ENCODE measurements at places on chromosomes 7 and 10.

- no peak for DNase-seq
These were observed 141.3 kb upstream of the TNRC18 start for GRCh38 chr7:5564894-5565293.

GRCh38 chr7:92517631-92518030 is 10.7 kb downstream of the PEX1 start:
- DNase-seq = no peak

- no peak for DNase-seq
These were observed 527.5 kb downstream of the GPAM start for GRCh38 chr10:111656066-111656465.

DNA sequence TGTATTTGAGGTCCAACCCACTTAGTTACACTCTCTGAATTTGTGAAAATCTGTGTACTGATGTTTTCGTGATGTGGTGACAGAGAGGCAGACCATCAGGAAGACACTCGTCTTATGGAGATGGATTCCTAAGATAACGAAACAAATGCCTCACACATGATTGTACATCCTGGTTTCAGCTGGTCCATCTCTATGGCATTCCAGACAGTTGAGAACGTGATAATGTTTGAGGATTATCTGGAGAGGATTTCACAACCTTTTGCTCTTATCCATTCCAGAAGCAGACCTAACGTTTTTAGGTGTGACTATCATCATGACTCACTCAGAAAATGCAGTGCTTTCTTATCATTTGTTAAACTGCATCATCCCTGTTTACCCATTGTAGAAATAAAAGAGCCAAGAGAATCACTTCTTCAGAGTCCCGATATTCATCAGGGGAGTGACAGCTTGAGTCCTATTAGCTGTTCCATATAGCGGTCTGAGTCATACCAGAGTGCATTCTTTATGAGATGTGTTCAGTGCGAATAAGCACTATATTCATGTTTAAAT is 74.5 kb downstream of the BMPER start:
- DNase-seq = no peak

DNA sequence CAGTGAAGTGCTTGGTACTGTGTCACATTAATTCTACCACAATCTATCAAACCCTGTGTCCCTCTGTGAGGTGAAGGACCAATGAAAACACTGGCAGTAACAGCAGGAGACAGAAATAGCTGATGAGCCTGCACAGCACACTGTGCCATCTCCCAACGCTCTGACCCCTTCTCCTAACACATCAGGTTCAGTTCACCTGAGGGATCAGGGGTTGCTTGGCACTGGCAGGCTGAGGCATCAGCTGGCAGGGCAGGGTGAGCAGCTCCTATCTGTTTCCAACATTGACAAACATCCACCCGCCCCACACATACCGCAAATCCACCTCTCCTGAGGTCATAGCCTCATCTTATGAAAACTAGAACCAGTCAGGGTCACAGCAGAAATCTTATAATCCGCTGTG is 120.9 kb downstream of the ICA1 start:
- no peak for DNase-seq

- DNase-seq = no peak
These were observed 221.5 kb upstream of the AOAH start for GRCh38 chr7:36945612-36946400.

DNA sequence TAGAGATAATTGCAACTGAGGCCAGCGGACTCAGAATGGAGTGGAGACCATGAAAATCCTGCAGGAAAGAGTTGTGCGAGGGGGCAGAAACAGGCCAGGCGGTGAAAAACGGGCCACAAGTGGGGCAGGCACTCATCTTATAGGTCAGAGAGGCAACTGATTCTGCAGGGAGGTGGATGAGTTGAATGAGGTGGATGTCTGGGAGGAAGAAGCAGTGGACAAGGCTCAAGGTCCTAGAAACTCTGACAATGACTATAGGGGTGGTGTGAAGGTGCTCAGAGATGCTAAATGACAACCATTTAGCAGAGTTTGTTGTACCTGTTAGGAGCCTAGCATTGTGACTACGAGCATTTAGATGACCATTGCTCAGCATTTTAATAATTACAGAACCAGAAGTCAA is 33.6 kb downstream of the MBL2 start:
- DNase-seq = no peak

DNA sequence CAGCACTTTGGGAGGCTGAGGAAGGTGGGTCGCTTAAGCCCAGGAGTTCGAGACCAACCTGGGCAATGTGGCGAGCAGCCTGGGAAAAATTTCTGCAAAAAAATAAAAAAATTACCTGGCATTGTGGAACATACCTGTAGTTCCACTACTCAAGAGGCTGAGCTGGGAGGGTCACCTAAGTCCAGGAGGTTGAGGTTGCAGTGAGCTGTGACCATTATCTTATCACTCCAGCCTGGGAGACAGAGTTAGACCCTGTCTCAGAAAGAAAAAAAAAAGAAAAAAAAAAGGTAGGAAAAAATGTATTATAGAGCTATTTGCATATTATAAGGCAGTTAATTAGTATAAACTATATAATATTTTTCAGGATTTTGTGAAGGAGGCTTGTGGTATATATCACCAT is 11.0 kb upstream of the TSPAN13 start:
- no peak for DNase-seq

DNA sequence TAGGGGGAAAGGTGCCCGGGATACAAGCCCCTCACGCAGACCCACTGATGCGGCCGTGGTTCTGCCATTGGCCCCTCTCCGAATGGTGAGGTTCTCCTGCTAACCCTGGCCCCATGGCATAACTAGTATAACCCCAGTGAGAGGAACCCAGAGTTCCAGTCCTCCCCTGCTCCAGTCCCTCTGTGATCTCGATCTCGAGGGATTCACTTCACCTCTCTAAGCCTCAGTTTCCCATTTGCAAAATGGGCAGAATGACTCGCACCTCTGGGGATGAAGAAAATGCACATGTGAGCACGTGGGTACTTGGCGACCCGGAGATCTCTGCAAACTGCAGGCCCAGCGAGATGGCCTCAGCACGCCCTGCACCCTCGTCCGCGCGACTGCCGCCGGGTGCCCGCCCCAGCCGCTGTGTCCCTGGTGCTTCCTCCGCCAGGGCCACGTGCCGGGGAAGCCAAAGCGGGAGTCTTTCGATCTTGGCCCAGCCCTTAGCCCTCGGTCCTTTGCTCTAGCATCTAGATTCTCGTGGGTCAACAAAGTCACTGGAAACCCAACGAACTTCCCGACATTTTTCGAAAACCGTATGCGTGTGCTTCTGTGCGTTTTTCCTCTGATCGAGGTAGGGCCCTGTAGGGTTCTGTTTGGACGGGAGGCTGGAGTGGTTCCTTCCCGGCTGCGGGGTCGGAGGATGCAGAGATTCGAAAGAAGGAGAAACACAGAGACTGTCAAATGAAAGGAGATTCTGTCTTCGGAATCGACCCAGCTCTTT is 169.8 kb downstream of the UBE2H start:
- DNase-seq = no peak

DNA sequence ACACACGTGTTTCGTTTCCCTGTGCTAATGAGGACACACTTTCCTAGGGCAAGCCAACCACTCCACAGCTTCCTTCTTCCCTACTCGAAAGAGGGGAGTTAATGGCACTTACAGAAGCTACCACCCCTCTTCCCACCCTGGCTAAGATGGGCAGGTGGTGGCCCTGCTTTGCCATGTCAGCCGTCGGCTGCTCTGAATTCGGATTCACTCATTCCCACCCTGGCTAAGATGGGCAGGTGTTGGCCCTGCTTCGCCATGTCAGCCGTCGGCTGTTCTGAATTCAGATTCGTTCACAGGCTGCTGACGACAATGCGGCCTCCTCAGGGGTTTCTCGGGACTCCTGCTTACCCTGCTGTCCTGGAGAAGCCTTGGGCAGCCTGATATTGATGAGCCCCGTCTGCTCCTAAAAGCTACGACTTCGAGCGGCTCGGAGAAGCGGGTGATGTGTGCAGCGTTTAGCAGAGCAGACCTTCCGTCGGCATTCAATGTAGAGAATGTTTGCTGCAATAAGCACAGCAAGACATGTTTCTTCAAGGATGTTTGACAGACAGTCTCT is 56.2 kb upstream of the PPP2R2D start:
- DNase-seq = peak; percentile 52

DNA sequence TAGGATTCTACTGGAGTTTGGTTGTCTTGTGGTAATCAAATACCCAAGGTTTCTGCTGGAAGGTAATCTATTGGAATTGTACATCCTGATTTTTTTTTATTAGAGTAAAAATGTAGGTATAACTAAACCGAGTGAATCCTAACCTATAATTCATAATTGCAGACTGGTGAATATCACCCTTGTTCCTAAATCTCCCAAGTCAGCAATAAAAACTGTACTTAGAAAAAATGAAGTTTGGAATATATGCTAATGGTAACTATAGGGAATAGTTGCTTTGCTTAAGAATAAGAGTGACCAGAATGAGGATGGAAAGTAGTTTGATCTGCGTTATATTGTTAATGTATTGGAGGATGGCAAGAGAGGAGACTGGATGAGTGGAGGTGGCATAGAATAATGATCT is 10.7 kb upstream of the FZD8 start:
- no peak for DNase-seq

- no peak for DNase-seq
These were observed 73.8 kb upstream of the SLF2 start for GRCh38 chr10:100838986-100839385.

DNA sequence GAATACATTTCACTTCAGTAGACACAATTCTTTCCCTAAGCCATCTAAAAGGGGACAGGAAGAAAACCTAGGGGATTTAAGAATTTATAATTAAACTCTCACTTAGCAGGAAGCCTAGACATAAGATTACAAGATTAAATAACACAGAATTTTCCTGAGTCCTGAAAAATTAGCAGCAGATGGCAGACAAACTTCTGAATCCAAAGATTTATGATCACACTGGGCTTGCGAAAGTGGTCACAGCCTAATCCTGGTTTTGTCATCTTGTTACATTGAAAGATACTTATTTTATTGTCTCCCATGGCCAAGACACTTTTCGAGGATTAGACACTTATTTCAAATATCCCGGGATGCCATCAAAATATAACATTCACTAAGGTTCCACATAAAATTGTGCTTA is 2.9 kb downstream of the ERLIN1 start:
- DNase-seq = no peak

- DNase-seq = no peak
These were observed 165.5 kb downstream of the PKD1L1 start for GRCh38 chr7:47782792-47783191.

DNA sequence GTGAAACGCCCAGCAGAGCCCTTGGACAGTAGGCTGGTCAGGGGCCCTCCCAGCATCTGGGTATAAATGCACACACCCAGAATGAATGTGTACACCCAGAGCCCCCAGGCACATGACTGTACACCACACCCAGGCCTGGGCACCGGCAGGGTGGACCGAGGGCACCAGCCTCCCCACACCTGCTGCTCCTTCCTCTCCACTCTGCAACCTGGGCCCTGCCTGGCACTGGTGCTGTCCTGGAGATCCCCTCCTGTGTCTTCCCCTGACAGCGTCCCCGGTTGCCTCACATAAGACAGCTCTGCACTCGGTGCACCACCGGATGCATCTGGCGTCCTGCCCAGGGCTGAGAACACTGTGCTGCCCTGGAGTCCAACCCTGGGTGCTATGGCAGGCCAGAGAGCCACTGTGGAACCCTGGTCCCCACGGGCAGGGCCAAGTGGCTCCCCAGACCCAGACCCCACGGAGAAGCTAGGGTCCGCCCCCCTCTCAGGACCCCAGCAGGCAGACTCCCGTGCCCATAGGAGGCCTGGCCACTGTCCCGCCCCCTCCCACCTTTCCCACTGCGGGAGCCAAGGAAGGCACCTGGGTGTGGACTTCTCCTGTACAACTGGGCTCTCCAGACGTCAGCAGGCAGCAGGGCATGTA is 6.6 kb downstream of the RASGEF1A start:
- no peak for DNase-seq

GRCh38 chr7:2582006-2582735 is 23.4 kb downstream of the IQCE start:
- no peak for DNase-seq

DNA sequence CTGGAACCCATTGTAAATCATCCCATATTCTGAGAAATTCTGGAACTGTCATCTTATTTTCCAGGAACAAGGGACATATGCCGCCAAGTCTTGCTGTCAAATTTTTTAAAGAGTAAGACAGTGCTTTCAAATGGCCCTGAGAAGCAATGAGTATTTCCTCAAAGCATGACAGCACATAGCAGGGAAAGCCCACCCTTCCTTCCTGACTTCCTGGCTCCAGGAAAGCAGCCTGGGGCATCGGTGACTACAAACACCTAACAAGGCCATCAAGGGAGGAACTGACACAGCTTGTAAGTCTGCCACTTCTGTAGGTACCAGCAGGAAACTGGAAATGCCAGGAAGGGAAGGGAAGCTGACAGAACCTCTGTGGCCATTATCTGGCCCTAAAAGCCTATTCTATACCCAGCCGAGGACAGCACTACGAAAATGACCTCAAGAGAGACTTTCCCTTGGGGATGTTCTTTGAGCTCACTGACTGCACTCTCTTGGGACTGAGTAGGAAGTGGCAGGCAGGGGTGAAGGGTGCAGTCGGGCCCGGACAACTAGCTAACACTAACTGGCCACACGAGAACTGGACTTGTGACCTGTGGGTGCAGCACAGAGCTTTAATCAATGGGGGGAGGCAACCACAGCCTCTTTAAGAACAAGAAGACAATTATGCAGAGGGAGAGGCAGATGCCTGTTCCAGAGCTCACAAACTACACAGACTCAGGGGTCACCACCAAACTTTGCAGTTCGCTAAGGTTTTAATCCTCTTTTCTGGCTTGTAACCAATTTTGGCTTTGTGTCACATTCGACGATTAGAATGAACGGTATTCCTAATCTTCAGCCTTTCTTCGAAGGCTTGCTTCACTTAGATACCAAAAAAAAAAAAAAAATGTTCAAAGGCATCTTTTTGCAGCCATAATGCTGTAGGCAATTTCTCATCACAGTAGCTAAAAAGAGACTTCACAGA is 52.0 kb downstream of the GRB10 start:
- DNase-seq = no peak

DNA sequence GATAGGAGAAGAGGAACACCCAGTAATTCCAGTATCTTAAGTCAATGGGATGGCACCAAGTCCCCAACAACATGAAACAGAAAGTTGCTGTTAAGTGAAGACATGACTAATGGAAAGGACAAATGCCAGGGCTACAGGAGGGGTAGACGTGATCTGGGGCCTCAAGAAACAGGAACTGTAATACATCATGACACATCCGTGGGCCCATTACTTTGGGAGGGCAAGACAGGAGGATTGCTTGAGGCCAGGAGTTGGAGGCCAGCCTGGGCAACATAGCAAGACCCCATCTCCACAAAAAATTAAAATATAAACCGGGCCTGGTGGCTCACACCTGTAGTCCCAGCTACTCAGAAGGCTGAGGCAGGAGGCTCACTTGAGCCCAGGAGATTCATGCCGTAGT is 408.6 kb upstream of the PRKCQ start:
- no peak for DNase-seq

DNA sequence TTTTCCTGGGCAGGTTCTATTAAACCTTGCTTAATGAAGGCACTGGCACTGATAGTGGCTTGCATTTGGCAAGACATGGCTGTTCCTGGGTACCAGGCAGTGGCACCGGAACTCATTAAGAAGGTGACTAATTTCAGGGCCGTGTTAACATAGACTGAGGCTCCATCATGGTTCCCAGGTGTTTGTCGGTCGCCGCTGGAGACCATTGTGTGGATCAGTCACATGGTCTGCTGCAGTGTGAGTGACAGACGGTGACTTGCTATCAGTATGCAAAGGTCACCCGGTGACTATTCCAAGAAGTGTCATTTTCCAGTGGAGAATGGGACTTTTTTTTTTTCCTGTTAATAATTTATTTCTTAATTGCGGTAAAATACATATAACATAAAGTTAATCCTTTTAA is 106.3 kb downstream of the INSYN2A start:
- DNase-seq = no peak

GRCh38 chr10:91007655-91008054 is 86.8 kb upstream of the ANKRD1 start:
- no peak for DNase-seq

- no peak for DNase-seq
These were observed 386.7 kb upstream of the LRRN3 start for GRCh38 chr7:110704225-110704624.

All from left forelimb (tissue), 1 donor.